ENCODE measurements at places on chromosomes 1 and 21.

DNA sequence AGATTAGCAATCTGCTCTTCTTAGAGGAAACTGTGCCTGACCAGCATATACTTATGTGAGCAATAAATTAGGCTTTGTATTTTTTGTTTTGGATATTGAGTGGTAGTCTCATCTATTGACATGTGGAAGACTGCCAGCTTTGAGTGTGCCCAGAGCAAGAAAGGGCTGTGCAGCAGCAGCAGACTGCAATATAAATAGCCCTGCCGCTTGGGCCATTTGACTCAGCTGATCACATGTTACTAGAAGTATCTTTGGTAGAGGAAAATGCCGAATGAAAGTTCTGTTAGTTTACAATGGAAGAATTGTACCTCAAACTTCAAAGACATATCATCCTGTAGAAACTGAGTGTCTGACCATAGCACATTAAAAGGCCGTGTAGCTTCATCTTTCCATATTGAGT is 9.1 kb upstream of the PSMB2 start:
- DNase-seq: no peak

DNA sequence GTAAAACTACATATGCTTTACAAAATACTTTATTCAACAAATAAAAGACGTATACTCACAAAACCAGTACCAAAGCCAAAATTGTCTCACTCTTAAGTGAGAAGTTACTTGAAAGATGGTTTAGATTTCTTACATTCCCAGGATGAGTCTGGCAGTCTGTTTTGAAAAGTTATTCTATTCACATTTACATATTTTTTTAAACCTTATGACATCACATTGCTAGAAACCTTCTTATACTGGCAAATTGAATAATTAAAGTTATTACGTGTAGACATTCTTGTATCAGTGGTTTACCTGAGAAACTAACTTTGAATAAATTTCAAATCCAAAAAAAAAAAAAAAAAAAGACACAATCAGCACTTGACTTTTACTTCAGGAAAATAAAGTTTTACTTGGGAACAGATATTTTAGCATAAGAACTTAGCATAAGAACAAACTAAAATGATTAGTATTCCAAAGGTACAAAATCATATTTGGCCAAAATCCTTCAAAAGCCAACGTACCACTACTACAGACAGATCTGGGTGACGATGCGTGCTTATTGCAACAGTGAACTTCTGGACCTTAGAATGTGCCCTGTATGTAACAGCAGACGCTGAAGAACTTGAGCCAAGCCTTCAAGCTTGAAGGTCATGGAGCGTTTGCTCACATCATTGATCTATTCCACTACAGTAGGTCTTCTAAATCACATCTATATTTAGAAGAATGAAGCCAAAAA is 2.5 kb downstream of the CDC42BPA start:
- DNase-seq: no peak

DNA sequence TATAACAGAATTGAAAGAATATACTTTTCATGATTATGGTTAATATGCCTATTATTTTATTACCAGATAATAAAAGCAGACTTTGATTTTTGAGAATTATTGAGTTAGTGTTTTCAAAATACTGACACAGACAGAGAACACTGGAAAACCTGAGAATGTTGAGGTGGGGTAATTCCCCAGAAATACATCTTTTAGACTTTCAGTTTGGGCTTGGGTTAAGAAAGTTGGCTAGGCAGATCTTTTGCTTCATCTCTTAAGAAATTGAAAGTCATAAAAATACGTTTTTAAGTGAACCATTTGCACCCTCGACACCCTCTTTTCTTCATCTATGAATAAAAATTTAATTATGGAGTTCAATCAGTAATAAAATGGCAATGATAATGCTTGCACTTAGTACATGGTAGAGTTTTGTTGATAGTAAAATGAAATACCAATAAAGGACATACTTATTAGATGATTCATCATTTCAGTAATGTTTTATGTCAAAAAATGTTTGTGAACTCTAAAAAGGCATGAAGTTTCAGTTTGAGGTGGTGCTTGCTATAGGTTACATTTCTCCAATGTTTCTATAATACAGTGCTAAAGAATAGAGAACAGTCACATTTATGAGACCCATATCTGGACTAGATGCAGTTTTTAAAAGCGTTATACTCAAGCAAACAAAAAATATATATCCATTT is 1.9 kb upstream of the SAMSN1 start:
- no peak for DNase-seq

GRCh38 chr1:83527987-83528386 is 470.9 kb downstream of the TTLL7 start:
- DNase-seq: no peak

DNA sequence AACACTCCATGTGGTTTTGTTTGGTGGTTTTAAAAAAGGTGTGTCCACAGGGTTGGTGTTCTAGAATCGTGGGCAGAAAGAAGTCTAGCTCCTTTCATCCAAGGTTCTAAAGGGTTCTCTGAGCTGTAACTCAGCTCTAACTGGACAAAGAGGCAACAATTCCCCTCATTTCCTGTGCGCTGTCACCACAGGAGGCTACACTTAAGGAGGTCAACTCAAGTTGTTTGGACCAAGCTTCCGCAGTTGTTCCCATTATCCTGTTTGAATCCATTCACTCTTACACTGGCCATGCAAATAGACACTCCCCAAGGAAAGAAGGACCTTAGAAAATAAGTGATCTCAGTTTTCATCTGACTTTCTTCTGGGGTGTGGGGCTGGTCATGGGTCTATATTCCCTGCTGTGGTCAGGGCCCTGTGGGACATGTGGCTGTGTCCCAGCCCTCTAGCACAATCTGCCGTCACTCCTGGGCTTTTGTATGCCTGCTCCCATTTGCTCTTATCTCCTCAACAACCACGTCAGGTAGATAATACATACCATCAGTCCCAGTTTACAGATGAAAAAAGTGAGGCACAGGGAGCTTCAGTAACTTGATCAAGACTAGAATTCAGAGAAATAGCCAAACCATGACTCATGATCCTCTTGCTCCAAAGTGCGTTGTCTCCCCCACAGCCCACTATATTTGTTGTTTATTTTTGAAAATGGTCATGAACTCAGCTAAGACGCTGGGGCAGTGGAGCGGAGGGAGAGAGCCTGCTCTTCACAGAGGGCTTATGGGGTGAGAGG is 103.6 kb downstream of the RHOU start:
- no peak for DNase-seq

- peak; percentile 86 for DNase-seq
Observed at GRCh38 chr1:51622455-51622913, 5.6 kb downstream of the OSBPL9 start.

GRCh38 chr1:208924928-208925327 is 658.6 kb upstream of the CAMK1G start:
- DNase-seq: no peak
